PC-9 (cell line): ENCODE measurements at places on chromosomes 1 and 21. TPM values are rescaled to one million over a fixed set of nuclear protein-coding genes. Genes with fewer than 3 reads are reported as not detected.
A peak's percentile ranks its signal among the peaks of the same experiment; 100 is the strongest.

OR2T3 gene
- total RNA-seq: not detected in 2 replicates

GRCh38 chr1:168112673-168113305, 23.9 kb downstream of the GPR161 start:
- peak; percentile 38 for DNase-seq

GRCh38 chr1:71881611-71882010, 400.7 kb downstream of the NEGR1 start:
- DNase-seq: no peak

OR6K3 gene
- not detected in 2 replicates for total RNA-seq

HLX gene
- 1.1 and 1.8 TPM in 2 replicates for total RNA-seq

CCDC190 gene
- not detected in 2 replicates for total RNA-seq

CHODL gene
- 0.44 and 0.53 TPM in 2 replicates for total RNA-seq

DNA sequence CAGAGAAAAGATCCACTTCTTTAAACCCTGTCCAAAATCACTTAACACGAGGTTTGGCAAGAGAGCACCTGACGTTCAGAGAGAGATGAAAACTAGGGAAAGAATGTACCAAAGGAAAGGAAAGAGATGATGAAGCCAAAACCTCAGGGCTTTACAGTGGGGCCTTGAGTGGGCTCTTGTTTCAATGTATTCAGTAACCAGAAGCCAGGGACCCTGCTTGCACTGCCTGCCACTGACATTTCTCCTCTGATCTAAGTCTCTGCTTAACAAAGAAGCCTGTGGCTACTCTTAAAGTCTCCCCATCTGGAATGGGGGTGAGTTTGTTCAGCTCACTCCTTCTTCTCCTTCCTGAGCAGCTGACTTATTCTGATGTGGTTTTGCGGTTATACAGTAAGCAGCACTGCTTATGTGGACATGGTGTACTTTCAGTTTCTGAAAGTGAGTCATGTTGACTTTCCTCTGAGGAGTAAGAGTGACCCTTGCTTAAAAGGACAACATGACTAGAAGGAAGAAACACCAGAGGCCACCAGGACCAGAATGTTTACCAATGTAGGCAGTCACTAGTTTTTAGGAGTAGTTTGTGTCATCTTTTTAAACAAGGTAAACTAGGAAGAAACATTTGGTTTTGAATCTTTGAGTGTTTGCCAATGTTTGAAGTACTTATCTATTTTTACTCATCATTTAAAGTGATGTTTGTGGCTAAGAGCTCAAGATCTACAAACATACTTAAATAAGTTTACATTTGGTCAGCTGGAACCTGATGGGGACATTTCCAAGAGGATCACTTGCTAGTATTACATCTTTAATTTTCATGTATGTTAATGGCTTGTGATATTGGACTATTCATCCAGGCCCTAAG, 87.4 kb downstream of the FASLG start:
- DNase-seq: peak; percentile 97

- no peak for DNase-seq
Measured at GRCh38 chr1:92768296-92768695, 16.6 kb downstream of the EVI5 start.

EXTL1 gene
- total RNA-seq: 0.13 and 0.63 TPM in 2 replicates

DNA sequence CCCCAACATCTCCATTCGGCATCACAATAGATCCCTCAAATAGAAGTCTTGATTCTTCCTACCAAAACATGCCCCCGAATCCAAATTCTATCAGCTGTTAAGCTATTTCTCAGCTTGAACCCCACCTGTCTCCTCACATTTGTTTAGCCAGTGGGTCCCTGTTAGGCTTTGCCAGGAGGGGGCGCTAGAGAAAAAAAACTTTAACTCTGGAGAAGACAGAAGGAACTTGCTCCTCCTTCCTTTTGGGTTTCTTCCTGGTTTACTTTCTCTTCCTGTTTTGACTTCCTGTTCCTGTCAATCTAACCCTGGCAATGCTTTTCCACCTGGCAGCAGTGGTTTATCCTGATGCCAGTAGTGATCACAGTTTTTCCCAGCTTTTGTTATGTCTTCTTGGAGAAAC, 95.6 kb upstream of the KCNK1 start:
- DNase-seq: peak; percentile 25

OR2T11 gene
- not detected in 2 replicates for total RNA-seq

DNA sequence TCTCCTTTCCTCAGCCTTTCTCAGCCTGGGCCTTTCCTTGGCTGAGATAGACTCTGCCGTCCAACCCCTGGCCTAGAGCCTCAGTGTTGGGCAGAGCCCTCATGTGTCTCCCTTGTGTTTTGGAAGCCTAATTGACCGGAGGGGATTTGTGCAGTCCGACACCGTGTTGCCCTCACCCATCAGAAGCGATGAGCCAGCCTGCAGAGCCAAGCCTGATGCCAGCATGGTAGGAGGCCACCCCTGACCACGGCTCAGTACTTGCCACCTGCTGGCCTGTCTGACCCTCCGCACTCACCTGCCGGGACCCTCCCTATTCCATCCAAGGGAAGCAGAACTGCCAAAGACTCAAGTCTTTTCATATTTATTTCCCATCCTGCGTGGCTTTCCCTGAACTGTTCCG, 9.3 kb upstream of the SFN start:
- DNase-seq: no peak

SLAMF9 gene
- 0.58 and 0.94 TPM in 2 replicates for total RNA-seq

DBT gene
- total RNA-seq: 13.9 and 16.0 TPM in 2 replicates

GRCh38 chr1:210239349-210240111, 6.9 kb downstream of the SERTAD4 start:
- peak; percentile 74 for DNase-seq

DNA sequence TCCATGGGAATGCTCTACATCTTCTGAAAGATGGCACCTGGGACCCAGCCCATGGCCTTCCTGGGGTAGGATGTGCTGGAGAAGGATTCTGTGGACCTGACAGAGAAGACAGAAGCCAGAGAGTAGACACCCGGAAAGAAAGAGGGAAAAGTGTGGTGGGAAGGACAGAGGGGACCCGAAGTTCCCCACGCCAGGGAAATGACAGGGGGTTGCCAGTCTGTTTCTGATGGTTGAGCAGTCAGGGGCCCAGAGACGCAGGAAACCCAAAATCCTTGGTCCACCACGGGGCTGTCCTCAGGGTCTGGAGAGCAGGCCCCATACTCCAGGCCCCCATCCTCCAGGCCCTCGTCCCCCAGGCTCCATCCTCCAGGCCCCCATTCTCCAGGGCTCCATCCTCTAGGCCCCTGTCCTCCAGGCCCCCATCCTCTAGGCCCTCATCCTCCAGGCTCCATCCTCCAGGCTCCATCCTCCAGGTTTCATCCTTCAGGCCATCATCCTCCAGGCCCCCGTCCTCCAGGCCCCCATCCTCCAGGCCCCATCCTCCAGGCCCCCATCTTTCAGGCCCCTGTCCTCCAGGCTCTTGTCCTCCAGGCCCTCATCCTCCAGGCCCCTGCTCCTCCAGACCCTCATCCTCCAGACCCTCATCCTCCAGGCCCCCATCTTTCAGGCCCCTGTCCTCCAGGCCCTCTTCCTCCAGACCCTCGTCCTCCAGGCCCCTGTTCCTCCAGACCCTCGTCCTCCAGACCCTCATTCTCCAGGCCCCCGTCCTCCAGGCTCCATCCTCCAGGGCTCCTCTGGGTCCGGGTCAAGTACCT, 1.0 kb upstream of the TFF2 start:
- no peak for DNase-seq

DNA sequence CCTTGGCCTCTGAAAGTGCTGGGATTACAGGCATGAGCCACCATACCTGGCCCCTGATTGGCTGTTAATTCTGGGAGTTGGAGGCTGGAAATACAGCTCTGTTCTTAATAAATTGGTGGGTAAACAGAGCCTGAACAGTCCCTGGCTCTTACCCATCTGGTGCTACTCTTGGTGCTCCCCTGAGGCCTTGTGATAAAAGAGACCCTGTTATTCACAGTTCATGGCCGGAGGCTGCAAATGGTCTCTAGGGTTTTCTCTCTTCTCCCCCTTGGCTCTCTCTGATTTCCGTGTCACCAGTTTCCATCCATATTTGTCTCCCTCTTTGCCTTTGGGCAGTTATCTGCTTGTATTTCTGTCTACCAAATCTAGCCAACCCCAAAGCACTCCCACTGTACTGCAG, 17.2 kb downstream of the NFASC start:
- DNase-seq: no peak

- DNase-seq: no peak
Measured at GRCh38 chr1:4657244-4657789, 2.9 kb downstream of the AJAP1 start.

DNA sequence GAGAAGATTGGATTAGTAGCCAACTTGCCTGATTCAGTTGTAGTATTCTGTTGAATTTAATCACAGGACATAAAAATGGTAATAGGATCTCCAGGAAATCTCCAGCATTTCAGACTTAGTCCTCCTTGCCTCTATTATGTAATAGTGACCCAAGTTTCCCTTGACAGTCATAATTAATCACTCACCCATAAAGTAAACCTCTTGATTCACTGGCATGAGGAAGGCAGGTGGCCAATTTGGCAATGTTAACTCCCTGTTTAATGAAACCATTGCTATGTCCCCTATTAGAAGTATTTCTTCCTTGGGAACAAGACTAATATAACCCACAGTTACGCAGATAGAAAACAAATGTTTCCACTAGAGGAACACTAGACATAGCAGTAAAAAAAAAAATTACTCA, 604.8 kb upstream of the CXADR start:
- peak; percentile 72 for DNase-seq

DNA sequence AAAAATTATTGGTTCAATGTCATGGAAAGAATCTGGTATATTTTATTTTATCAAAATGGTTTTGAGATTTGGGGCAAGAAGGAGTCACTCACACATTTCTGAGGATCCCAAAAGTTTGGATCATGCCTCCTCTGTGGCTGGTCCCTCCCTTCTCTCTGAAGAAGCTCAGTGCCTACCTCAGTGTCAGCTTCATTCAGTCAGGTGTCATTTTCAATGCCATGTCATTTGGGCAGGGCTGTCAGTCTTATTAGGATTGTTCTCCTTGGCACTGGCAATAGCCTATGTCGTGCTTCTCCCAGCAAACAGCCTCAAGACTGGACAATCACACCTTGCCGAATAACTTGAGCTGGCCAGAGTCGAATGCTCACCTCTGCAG, 264.5 kb upstream of the CAMK1G start:
- no peak for DNase-seq

DNA sequence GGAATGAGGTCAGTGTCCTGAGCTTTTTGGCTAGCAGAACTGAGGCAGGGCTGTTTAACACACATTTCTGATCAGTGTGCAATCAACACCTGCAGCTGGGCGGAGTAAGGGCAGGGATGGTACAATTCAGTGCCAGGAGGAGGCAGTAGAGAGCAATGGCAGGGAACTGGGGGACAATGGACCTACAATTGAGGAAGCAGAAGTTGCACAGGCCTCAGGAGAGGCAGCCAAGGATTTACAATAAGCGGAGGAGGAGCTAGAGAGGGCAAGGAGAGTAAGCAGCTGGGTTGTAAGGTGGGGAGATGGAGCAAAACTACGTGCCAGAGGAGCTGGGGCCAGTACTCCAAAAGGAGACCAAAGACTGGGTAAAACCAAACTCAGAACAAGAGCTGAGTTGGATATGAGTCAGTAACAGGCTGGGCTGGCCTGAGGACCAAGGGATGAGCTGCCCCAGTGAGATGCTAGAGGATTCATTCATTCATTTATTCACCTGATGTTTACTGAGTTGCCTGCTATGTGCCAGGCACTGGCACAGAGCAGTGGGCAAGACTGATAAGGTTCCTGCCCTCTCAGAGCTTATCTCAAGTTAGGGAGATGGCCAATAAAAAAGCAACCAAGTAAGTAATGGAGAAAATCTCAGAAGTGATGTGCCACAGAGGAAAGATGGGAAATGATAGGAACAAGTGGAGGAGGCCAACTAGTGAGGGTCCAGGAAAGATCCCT, 10.4 kb upstream of the GALE start:
- no peak for DNase-seq

GRCh38 chr1:57013522-57013921, 47.7 kb upstream of the C8B start:
- DNase-seq: no peak
